ENCODE measurements at places on chromosomes 6 and 20.

GRCh38 chr20:11200423-11200822, 526.6 kb upstream of the JAG1 start:
- DNase-seq = no peak

GRCh38 chr6:79863566-79863965, 83.8 kb downstream of the ELOVL4 start:
- DNase-seq = no peak

DNA sequence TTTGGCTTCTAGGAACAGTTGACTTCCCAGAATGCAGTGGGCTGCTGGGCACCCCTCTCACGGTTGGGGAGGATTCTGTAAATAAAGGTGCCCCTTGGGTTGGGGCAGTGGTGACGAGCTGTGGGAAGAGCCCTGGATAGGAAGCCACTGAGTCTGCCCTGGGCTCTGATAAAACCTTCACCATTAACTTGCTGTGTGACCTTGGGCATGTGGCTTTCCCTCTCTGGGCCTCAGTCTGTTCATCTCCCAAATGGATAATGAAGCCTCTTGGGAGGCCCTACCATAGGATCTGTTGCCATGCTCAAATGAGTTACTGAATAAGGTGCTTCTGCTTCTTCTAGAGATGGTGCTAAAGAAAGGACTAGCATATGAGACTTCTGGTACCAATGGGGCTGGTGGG, 3.7 kb downstream of the CRIP3 start:
- DNase-seq = no peak

DNA sequence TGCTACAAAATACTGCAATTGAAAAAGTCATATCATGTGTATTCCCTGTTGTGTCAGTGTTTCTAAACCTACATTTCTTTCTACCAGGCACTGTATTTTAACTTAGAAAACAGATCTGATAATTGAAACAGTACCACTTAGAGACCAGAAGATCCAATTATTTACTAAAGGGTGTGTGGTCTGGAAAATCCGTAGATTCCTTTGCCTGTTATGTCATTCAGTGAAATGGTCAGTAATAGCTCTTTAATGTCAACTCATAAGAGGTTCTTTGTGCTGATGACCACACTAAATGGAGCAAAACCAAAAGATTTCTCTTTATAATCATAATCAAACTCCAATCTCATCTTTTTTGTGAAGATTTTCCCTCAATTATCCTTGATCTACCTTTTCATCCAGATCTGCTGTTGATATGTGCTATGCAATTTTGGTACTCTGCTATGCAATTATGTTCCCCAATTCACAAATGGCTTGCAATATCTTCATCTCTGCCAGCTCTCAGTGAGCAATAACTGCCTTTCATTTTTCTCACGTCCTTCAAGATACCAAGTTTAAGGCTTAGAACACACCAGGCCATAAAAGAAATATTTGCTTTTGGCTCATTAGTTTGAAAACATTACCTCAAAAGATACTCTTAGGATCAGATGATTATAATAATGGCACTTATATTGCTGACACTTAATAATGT, 165.5 kb downstream of the MOXD1 start:
- DNase-seq = no peak

DNA sequence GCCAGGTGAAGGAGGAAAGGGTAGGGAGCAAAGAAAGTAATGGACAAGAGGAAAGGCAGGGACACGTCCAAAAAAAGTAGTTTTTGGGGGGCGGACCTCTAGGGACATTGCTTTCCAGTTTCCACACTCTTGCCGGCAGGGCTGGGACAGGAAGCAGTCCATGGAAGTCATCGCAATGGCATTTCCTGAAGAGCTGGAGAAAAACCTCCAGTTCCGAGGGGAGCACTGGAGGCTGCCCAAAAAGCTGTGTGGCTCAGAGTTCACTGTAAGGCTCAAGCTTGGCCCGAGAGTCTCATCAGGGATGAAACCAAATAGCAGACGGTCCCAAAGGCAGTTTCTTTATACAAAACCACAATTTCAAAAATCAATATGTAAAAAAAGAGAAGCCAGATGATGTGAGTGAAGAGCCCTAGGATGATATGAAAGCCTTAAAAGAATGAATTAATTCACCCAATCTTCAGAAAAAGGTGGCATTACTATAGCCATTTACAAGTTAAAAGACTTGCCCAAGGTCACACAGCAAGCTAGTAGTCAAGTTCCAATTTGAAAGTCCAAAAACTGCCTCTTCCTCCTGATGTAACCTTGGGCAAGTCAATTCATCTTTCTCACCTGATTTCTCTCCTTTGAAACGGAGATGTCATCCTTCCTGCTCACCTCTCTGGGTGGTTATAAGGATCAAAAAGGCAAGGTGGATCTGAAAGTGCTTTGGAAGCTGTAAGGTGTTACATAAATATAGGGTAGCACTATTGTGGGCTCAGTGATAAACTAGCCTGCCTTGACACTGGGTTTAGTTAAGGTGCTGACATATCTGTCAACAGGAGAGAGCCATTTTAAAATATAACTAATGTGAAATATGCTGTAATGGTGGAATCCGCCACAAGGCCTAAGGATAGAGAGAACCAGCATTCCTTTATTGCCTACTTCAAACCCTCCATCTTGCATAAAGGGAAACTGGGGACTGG, 9.1 kb downstream of the BCL2L1 start:
- peak; percentile 95 for DNase-seq

DNA sequence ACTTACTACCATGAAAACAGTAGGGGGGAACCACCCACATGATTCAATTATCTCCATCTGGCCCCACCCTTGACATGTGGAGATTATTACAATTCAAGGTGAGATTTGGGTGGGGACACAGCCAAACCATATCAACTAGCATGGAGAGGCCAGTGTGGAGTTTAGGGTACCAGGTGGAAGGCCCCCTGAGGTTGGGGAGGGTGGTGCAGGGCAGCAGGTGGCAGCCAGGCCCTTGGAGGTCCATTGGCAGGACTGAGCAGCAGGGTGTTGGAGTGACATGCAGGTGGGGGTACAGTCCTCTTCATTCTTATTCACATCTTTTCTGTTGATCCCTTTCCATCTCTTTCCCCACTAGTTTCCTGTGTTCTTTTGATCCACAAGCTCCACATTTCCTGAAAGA, 42.9 kb downstream of the PHACTR3 start:
- DNase-seq = no peak

- DNase-seq = no peak
Observed at GRCh38 chr6:90118069-90118468, 178.6 kb downstream of the BACH2 start.

DNA sequence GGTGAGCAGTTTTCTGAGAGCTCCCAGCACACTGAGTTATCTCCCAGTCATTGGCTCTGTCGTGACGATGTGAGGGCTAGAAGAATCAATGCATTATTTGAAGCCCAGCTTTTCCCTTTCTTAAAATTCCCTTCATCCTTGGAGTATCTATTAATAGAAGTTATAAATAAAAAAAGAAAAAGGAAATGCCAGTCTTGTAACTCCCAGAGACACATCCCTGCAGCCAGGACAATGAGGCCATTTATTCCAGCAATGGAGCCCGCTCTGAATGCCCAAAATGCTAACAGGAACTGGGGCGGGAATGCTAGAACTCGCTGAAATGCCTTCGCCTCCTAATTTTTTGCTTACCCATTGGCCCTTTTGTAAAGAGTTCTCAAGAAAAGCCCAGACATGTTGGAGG, 305.8 kb downstream of the TFAP2C start:
- no peak for DNase-seq

GRCh38 chr20:62316331-62317166, 13.8 kb downstream of the ADRM1 start:
- DNase-seq = no peak

DNA sequence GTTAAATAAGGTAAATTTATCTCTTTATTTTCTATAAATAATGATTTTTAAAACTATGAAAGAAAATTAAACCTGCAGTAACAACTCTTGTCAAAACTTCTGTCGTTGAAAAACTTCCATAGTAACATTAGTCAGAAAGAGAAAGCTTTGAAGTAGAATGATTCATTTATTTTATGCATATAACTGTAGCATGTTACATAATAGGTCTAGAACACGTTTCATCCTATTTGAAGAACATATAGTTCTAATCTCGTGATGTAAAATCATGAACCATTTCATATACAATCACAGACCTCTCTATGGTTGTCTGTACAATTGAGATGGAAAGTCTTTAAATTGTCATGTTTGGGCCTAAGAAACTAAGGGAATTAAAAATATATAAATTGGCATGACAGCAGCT, 61.3 kb upstream of the MYLIP start:
- DNase-seq = no peak

GRCh38 chr6:42898891-42899361, 16.9 kb upstream of the PTCRA start:
- DNase-seq = peak; percentile 52

GRCh38 chr6:158061361-158061708, 79.7 kb downstream of the SYNJ2 start:
- no peak for DNase-seq

DNA sequence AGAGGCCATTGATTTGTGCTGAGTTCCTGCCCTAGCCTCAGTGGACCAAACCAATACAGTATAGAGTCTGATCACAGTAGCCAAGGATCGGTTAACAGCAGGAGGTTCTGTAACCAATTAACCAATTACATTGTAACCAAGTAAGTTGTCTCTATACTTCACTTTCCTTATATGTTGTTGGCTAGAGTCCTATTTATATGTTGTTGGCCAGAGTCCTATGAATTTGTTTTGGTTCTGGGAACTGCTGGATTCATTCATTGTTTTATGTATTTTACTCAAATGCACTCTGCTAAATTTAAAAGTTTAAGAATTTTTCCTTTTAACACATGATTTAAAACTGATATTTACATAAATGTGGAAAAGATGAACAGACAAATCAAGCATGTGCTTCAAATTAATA, 597.4 kb upstream of the HS3ST5 start:
- DNase-seq = no peak

- no peak for DNase-seq
Observed at GRCh38 chr6:24990944-24991809, 55.4 kb upstream of the RIPOR2 start.

- DNase-seq = no peak
Observed at GRCh38 chr6:2351807-2352431, 106.5 kb upstream of the GMDS start.

DNA sequence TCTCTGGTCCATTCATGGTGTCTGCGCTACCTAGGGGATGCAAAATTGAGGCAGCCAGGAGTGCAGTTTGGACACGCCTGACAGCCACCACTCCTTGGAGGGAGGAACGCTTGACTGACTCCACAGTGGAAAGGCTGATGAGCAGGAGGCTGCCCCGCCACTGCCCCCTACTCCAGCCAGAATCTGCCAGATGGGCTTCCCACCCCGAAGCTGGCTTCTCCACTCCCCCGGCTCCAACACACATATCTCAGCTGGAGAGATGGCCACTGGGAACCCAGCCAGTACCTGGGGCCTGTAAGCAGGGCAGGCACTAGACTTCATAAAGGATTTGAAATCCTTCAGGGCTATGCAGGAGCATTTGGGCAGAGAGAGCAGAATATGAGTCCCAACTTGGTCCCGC, 51.4 kb upstream of the BLCAP start:
- no peak for DNase-seq

GRCh38 chr6:164034602-164035140, 620.2 kb downstream of the QKI start:
- no peak for DNase-seq

DNA sequence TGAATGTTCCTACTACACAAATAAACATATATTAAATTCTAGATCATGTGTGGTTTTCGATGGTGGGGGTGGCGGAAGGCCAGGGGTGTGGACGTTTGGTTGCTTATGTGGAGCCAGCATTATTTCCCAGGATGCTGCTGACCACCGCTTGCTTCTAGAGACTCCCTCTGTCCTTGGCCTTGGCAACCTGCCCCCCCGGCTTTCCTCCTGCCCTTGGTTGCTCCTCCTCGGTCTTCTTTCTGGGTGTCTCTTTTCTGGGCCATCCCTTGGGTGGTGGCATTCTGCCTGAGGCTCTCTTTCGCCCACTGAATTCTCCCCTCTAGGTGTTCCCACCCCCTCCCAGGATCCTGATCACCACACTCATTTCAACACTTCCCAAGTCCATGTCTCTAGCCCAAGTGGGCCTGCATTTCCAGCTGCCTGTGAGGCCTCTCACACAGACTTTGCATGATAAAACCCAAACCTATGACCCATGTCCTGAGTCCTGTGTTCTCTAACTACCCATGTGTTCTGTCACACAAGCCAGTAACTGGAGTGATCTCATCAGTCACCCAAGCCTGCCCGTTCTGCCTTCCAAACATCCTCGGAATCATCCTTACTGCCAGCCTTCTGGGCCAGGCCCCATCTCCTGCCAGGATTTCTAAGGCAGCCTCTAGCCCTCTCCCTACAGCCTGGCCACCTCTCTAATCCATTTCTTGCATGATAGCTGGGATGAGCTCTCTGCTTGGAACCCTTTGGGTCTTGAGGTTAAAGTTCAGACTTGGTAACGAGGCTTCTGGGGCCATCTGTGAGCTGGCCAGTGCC, 71.2 kb downstream of the CDS2 start:
- no peak for DNase-seq

DNA sequence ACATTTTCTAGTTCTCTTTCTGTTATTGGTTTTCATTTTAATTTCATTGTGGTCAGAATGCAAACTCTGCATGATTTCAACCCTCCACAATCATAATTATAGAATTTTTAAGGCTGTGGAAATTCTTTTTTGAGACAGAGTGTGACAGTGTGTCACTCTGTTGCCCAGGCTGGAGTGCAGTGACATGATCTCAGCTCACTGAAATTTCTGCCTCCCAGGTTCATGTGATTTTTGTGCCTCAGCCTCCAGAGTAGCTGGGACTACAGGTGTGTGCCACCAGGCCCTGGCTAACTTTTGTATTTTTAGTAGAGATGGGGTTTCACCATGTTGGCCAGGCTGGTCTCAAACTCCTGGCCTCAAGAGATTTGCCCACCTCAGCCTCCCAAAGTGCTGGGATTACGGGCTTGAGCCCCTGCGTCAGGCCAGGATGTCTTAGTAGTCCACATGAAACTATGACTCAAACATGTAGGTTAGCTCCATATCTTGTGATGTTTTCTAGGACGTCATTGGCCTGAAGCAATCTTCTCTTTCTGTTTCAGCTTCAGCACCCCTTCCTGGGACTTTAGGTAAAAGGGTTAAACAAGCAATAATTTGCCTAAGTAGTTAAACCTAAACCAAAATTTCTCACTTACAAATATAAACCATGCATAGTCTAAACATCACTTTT, 47.4 kb upstream of the SAMD3 start:
- DNase-seq = no peak

DNA sequence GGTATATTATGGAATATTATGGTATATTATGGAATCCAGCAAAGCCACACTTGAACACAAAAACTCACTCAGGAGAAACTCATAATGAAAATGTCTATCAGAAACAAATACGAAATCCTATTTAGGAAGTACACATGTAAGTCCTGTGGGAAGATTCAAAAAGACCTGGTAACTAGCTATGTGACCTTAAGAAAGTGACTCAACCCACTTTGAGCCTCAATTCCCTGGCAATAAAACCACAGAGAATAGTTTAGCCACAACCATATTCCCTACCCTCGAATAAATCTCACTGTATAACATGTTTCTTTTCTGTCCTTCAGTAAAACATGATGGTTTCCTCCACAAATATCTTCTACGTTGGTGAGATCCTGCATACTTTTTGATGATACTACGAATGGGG, 56.4 kb downstream of the ZMYND8 start:
- DNase-seq = no peak

GRCh38 chr6:20998748-20999448, 464.6 kb downstream of the CDKAL1 start:
- no peak for DNase-seq

GRCh38 chr6:126804332-126805064, 314.0 kb upstream of the RSPO3 start:
- DNase-seq = peak; percentile 67
